ENCODE measurements at places on chromosomes 2 and 18.
A peak's percentile ranks its signal among the peaks of the same experiment; 100 is the strongest.

GRCh38 chr18:13112982-13113381 is 105.6 kb upstream of the LDLRAD4 start:
- no peak for DNase-seq

GRCh38 chr2:217065012-217065290 is 205.1 kb upstream of the TNP1 start:
- DNase-seq: no peak

DNA sequence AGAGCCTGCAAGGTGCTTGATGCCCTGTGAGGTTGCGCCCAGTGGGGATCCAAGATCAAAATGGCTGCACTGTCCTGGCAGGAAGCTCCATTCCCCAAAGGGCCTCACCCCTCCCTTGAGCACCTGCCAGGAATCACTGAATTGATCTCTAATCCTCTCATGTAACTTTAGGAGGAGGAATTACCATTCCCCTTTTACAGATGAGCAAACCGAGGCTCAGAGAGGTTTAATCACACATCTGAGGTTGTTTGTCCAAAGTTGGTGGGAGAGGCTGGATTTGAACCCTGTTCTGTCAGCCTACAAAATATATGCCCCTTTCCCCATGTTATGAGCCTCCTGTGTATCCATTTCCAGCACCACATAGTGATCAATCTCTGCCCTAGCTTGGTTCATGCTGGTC is 10.5 kb downstream of the ASIC4 start:
- DNase-seq: no peak

DNA sequence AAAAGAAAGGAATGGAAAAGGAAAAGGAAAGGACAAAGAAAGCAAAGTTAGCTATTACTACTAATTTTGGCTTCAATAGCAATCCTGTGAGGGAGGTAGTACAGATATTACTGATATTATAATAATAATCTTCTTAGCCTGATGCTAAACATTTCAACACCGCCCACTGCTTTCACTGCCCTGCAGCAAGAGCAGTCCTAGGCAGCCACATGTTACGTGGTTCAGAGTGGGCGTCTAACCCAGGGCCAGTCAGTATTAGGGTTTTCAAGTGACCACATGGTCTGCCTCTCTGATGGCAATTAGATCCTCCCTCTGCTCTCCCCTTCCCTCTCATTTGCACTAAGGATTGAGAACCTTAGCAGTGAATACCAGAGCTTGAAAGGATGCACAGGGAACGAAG is 83.7 kb upstream of the ZNF397 start:
- DNase-seq: no peak

DNA sequence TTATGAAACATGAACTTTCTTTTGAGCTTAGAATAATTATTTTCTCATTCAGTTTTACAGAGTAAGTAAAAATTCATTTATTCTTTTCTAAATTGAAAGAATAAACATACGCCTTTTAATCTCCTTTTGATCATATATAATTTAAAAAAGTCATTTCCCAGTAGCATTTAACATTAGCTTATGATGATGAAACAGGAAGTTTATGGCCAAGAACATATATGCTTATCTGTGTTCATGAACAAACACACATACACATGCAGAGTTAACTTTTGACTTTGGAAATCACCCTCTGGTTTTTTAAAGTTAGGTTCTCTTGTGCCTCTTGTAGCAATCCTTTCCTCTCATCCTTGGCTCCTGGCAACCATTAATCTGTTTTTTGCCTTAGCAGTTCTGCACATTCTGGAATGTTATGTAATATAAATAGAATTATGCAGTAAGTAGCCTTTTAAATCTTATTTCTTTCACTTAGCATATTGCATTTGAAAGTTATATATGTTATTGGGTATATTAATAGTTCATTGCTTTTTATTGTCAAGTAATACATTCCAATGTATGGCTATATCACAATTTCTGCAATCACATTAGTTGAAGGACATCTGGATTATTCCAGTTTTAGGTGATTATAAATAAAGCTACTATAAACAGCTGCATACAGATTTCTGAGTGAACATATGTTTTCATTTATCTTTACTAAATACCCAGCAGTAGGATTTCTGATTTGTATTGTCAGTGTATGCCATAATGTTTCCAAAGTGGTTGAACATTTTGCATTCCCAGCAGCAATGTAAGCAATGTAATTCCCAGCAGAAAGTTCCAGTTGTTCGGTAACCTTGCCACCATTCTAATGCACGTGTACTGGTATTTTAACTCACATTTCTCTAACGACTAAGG is 210.3 kb downstream of the ZRANB3 start:
- no peak for DNase-seq

GRCh38 chr2:170598067-170598395 is 117.1 kb upstream of the SP5 start:
- no peak for DNase-seq

GRCh38 chr18:79890674-79891073 is 60.8 kb downstream of the SLC66A2 start:
- no peak for DNase-seq

GRCh38 chr2:96954011-96954846 is 32.2 kb downstream of the FAM178B start:
- no peak for DNase-seq

DNA sequence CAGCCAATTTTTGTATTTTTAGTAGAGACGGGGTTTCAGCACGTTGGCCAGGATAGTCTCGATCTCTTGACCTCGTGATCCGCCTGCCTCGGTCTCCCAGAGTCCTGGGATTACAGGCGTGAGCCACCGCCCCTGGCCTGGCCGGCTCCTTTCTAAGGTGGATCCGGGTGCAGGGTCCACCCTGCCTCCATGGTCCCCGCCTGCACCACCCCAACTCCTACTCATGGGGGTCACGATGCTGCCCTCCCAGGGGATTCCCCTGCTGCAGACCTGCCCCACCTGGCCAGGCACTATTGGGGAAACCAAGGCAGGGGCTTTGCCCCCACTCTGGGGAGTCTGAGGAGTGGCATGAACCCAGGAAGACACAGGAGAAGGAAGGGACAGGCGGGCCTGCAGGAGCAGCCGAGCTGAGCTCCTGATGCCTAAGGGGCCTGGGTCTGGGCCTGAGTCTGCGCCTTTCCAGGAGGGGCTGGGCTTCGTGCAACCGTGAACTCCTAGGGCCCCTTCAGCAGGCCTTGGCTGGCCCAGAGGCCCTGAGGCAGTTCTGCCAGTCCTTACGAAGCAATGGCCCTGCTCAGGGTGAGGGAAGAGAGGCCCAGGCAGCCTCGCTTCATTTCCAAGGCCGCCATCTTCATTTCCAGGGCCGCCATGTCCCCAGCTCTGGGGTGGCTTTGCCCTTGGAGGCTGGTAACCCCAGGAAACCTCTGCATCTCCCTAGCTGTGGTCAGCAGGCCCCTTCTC is 67.2 kb upstream of the SMAD7 start:
- DNase-seq: no peak

- DNase-seq: no peak
Measured at GRCh38 chr2:50674876-50675275, 357.1 kb downstream of the NRXN1 start.

DNA sequence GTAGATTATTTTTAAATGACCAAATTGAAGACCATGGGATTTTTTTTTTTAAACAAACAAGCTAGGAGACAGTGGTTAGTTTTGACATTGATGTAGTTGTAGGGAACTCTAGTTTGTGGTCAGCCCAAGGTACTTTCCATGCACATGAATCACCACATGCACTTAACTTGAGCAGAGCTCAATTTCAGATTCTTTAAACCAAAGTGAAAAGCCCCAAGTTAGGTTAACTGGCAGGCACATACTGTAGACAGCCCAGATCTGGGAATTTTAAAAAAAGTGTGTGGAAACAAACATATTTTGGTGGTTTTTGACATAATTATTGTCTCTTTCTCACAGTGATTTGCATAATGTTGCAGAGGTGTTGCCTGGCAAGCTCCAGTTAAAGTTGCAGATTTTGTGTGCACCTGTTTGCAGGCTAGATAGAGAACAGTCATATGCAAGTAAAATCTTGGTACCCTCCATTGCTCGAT is 88.4 kb downstream of the BCL2L11 start:
- no peak for DNase-seq

DNA sequence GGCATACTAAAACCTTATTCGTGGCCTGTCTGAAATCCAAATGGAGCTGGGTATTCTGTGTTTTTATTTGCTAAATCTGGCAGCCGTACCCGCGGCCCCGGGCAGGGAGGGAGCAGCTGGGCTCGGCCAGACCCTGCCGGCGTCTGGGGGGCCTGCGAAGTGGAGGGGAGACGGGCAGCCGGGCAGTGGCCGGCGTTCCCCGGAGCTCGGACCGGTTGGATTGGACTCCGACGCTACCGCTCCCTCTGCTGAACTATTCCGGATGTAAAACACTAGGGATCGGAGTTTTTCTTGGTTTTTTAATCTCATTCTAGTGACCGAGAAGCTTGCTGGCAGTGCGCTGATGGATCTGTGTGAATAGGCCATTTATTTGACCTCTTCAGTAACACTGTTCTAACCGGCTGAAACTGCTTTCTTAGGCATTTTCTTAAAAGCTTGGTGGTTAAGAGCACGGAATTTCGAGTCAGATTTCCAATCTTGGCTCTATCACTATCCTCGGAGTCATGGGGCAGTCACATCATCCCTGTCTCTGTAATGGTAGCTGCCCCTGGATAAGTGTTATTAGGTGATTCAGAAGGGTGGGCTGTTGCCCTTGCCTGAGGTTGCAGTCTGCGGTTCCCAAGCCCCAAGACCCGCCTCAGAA is 694 bp downstream of the UNC50 start:
- DNase-seq: no peak

DNA sequence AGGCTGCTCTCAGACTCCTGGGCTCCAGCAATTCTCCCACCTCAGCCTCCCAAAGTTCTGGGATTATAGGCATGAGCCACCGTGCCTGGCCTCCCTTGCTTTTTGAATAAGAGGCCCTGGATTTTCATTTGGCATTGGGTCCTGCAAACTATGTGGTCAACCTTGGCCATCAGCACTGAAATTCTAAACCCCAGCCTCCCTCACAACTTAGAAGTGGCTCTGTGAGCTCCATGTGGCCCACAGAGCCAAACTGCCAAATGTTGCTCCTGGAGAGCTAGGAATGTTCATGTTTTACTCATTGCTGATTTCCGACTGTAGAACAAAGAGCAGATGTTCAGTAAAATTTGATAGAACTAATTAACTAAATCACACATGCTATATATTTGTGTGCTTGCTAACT is 210.6 kb upstream of the AGAP1 start:
- DNase-seq: no peak

DNA sequence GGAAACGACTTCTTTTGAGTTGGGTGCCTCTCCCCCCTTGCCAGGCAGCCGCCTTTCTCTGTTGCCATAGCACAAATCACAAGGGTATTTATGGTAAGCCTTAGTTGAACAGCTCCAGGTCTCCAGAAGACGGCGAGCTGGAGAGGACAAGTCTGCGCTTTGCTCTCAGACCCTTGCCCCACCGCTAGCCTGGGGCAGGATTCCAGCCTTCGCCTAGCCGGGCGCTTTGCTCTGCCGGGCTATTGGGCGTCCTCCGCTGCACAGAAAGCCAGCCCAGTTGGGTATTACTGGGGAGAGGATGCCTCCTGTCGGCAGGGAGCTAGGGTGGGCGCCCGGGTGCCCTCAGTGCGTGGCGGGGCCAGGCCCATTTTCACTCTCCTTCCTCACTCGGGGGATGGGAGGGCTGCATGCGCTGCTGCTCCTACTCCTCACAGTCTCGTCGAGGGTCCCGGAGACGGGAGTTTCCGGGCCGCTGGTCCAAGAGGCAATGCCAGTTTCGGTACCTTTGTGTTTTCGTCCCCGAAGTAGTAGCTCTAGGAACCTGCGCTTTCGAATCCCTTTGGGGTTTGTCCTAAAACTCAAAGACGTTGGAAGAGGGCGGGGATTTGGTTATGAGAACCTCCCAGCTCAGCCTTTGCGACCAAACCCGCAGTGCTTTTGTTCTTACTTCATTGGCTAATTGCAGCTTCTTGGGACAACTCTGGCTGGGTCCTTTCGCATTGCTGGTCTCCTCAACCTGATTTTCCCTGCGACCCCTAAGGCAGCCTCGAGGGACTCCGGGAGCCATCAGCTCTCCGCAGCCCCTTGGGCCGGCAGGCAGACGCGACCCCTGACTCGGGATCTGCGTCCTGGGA is 3.6 kb upstream of the DLX2 start:
- peak; percentile 40 for DNase-seq

DNA sequence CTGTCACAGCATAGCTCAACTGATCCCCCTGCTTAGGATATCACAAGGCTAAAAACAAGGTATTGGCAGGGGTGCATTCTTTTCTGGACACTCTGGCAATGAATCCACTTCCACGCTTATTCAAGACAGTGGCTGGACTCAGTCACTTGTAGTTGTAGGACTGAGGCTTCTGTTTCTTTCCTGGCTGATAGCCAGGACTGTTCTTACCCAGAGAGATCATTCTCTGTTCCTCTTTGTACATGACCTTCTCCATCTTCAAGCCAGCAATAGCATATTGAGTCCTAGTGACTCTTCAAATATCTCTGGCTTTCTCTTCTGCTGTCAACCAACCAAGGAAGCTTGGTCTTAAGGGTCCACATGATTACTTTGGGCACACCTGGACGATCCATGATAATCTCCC is 241.3 kb downstream of the RBM43 start:
- no peak for DNase-seq

DNA sequence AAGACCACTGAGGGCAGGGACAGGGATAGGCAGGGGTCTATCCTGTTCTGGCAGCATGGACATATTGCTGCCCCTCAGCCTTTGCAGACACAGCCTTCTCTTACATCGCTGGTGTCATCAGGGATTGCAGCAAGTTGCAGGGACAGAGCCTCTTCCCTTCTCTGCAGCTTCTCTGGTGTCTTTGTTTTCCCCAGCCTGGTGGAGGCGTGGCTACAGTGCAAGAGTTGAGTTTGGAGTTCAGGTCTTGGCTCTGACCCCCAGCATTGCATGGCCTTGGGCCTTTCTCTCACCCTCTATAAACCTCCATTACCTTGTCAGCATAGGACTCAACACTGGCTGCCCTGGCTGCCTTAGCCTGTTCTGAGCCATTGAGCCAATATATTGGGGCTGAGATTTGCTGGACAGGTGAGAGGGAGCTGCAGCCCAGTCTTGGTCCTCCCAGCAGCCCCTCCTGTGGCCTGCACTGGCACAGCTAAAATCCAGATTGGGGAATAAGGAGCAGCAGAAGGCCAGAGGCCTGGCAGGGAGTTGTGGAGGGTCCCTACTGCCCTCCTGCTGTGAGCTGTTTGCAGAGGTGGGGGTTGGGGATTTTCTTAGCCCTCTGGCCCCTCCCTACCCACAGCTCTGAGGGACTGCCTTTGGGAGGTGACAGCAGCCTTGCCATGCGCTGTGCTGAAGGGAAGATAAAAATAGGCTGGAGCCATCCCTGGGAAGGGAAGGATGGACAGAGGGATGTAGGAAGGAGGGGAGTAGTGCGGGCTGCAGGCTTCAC is 22.8 kb downstream of the EHD3 start:
- DNase-seq: no peak

DNA sequence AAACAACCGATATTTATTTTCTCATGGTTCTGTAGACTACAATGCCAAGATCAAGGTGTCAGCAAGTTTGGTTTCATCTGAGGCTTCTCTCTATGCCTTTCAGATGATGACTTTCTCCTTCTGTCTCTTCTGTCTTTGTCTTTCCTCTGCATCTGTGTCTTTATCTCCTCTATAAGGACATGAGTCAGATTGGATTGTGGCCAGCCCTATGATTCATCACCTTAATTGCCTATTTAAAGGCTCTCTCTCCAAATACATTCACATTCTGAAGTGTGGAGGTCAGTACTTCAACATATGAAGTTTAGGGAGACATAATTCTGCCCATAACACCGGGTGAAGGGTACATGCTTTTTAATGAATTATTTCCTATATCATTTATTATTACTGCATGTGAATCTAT is 71.2 kb upstream of the CNTNAP5 start:
- DNase-seq: no peak

GRCh38 chr2:31127931-31128330 is 10.3 kb downstream of the GALNT14 start:
- DNase-seq: no peak

Measured in NCI-H1105 (cell line).